ENCODE measurements at places on chromosomes 11 and 22.

GRCh38 chr22:24471570-24471969 lies 23.6 kb upstream of the UPB1 start:
- no peak for DNase-seq

DNA sequence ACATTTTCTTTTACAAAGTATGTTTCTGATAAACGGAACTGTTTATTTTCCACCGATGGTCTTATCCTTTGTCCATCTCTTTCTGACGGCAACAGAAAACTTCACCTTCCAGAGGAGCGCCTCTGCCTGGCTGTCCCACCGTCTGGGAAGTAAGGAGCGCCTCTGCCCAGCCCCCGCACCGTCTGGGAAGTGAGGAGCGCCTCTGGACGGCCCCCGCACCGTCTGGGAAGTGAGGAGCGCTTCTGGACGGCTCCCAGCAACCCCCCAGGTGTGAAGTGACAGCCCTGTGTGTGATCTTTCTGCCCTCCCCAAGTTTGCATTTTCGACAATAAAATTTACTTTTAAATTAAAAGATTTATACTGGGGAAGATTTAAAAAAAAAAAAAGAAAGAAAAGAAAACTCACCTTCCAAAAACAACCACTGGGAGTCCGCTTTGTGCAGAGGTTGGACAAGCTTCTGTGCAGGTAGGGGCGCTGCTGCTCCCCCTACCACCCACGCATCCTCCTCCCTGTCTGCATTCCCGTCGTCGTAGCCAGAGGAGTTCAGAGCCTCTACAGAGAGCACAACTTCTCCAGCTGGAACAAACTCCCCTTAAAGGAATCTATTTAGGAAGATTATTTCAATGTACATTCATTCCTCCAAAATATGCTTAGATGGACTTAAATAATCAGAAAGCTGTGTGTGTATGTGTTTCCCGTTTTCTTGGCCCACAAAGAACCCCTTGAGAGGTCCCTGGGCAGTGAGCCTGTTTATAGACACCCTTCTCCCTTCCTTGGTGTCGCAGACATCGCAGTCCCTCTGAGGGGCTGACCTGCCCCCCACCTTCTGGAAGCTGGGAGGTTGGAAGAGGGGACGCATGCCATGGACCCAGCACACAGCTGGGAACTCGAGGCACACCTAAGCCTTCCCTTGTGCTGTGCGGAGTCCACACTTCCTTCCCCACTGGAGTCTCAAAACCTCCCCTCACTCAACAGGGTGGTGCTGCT lies 849 bp upstream of the APOBEC3B start:
- no peak for DNase-seq

DNA sequence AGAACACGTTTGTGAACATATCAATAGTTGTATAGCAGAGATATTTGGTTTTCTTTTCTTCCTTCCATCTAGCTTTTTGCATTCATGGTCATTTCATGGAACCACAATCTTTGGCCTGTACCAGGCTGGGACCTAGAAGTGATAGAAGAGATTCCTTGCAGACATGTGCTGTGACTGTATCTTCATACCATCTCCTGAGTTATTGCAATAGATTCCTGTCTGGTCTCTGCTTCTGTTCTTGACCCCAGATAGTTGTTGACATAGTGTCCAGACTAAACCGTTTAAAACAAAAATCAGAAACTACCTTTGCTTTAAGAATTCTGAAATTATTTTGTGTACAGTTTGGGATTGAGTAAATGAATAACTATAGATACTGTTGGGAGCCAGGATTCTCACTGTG lies 16.8 kb downstream of the PANX1 start:
- no peak for DNase-seq

DNA sequence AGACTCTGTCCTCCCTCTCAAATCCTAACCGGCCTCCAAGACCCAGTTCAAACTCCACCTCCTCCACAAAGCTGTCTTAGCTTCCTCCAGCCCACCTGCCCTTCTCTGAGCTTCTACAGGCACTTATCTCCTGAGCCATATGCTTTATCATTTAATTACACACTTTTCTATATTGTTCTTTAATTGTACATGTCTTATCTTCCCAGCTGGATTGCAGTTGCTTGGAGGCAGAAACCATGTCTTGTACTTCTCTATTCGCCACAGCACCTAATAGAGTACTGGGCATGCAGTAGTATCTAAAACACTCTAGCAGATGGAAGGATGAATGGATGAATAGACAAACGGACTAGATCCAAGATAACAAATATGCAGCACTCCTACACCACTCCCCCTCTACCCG lies 11.3 kb downstream of the TRIM29 start:
- no peak for DNase-seq

DNA sequence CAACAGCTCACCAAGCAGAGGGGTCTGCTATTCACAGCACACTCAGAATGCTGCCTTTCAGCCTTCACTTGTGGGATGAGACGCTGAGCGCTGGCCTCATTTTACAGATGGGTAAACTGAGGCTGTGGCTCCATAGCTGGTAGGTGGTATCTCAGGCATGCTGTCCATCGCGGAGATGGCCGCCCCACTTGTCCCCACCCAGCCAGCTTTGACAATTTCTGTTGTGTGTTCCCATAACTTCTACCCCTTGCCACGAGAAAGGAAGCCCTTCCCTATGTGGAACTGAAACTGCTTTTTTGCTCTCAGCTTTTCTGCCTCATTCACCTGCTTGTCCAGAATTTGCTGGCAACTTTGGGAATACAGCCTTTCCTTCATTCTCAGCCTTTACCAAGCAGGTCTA lies 36.1 kb upstream of the NNMT start:
- no peak for DNase-seq

- DNase-seq = no peak
These were observed 77.6 kb upstream of the SESN3 start for GRCh38 chr11:95308512-95309035.

- no peak for DNase-seq
These were observed 85.8 kb upstream of the E2F8 start for GRCh38 chr11:19326499-19326898.

DNA sequence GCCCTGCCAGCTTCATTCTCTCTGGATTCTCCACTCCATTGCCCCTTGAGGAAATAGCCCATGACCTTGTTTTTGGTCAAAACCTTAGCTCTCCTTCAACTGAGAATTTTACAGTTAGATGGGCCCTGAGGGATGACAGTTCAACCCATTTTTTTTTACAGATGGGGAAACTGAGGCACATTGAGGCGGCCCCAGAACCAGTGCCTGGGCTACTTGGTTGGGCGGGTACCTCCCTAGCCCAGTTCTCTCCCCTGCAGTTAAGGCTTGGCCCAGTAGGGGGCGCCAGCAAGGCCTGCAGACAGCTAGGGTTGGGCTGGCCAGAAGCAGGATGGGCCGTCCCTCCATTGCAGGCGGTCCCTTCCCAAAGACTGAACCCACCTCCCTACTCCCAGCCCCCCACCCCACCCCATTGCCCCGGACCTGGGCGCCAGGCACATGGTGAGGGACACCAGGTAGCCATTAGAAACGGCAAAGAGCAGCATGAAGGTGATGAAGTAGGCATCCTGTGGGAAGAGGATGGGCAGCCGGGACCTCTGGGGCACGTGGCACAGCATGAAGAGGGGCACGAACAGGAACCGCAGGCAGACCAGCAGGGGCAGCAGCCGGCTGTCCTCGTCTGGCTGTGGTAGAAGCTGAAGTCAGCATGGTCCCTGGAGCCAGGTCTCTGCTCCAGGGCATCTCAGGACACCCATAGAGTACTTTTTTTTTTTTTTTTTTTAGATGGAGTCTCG lies 7.6 kb downstream of the SLC29A2 start:
- DNase-seq = peak; percentile 64

- DNase-seq = no peak
These were observed 33.4 kb downstream of the IGLL5 start for GRCh38 chr22:22920910-22921550.

DNA sequence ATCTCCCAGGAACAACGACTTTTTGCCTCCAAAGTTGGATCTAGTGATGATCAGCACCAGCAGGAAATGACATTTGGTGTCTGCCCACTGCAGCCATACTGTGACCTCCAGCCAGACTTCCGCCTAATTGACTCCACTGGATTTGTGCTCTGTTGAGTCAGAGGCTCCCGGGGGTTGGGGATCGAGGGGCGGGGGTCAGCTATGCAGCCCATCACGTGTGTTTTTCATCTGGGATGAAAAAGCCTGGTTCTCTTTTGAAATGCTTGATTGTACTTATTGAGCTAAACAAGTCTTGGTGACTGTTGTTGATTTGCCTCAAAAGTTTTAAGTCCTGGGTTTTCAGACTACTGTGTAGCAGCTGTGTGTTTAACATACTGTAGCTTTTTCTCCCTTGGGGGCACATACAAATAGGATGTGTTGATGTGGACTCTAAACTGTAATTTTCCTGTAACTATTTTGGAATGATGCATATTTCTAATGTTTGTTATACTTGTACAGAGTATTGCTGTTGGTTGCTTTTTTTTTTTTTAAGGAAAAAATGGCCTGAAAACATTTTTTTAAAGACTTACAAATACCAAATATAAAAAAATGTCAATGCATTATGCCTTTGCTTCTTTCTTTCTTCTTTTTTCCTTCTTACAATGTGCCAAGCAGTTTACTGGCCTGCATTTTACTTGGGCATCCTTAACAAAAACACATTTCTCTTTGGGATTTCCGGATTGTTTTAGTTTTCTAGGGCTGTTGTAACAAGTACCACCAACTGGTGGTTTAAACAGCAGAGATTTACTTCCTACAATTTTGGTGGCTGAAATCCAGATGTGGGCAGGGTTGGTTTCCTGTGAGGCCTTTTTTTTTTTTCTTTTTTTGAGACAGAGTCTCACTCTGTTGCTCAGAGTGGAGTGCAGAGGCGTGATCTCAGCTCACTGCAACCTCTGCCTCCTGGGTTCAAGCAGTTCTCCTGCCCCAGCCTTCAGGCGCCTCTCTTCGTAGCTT lies 46.1 kb upstream of the OR4B1 start:
- no peak for DNase-seq

- peak; percentile 20 for DNase-seq
These were observed 53.2 kb downstream of the GRIK4 start for GRCh38 chr11:120564573-120565311.

DNA sequence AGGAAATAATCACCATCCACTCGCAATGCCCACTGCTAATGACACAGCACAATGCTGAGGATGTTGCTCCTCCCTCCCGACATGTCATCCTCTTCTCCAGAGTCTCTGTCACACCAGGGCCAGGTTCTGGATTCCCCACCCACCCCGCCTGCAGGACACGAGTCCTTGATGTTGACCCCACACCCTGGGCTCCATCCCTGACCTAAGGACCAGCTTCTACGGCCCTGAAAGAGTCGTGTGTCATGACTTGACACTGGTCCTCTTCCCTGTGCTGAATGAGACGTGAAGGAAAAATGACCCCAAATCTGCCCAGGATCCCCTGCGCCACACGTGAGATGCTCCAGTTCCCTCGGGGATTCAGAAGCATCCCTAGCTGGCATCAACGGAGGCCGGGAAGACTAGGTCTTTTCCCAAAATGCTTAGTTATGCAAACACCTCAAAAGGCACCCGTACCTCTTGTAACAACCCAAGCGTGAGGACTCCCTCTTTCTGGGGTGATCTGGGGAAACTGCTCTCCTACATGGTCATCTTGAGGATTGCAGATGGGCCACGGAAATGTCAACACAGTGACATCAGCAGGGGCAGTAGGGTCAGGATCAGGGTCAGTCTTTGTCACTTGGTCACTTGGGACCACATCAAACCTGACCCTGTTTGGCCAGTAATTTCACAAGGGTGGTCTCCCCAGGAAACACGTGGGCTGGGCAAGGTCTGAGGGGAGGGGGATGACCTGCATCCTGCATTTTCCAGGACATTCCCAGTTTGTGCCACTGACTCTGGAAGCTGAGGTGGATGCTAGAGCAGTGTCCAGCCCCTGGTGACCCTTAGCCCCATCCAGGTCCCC lies 42.0 kb downstream of the IGLL5 start:
- no peak for DNase-seq

GRCh38 chr11:117929142-117929915 lies at the start of gene TMPRSS13:
Gene TMPRSS13 (minus strand): TSS chr11:117929402. CDS start chr11:117929307, 95 bp downstream.
- DNase-seq = no peak

GRCh38 chr22:39896313-39896996 lies 2.9 kb upstream of the ENTHD1 start:
- no peak for DNase-seq

DNA sequence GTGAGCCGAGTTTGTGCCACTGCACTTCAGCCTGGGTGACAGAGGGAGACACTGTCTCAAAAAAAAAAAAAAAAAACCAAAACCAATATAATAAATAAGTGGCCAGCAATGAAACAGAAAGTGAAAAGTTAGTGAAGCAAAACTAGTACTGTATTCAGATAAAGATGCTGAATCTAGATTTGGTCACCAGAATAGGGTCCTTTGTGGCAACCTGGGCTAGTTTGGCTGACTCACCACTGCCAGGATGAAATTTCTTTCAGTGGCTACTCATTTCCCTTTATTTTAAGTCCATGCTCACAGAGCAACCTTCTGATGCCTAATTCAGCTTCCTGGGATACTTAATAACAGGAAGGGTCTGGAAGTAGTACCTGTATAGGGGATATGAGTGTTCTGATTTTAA lies 26.0 kb downstream of the LIMK2 start:
- no peak for DNase-seq
